ENCODE measurements at places on chromosomes 4 and X. TPM values are rescaled to one million over a fixed set of nuclear protein-coding genes. Genes with fewer than 3 reads are reported as not detected.

- no peak for DNase-seq
Measured at GRCh38 chrX:100405424-100405823, 4.6 kb downstream of the PCDH19 start.

DNA sequence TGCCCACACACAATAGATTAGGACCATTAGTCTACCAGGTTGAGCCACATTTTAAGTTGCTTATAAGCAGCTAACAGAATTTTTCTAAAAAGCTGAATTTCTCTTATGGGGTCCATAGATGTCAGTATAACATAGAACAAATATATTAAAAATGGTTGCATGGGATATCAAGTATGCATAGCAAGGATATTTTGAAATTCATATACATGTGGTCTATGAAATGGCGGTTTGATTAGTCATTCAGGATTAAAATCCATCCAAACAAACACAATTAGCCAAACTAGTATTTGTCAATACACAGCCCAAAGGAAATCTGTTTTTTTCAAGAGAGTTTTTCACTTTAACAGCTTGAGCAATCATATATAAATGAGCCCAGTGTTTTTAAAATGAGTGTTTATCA, 33.5 kb upstream of the AMOT start:
- no peak for DNase-seq

DNA sequence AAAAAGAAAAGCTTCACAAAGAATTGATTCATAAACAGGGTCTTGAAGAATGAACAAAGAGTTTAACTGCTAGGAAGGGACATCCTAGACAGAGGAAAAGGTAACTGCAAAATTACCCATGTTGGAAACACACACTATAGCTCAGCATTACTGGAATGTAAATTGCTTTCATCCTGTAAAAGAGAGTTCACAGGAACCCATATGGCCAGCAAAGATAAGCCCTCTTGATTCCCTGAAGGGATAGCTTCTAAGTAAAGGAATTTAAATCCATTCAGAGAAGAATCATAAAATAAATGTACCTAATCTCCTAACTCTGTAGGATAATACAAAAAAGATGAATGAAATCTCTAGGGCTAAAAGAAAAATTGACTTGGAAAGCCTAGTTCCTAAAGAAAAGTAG, 107.1 kb upstream of the INTU start:
- DNase-seq, result no peak

DNA sequence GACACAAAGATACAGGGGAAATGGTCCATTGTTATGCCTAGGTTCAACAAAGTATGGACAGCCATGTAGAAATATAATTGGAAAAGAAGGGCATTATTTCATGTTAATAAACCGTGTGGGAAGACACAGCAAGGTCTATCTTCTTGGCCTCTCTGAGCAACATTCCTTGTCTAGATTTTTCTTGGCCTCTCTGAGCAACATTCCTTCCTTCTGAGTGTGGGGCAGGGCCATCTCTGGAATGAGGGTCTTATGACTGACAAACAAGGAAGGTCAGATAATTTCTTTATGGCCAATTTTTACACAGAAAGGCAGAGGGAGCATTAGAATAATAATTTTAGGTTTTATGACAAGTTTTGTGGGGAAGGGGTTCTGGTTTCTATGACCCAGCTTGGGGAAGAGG, 24.3 kb upstream of the MAOA start:
- DNase-seq, result no peak

- DNase-seq, result peak; percentile 89
Measured at GRCh38 chr4:5040856-5041620, 10.2 kb upstream of the STK32B start.

DNA sequence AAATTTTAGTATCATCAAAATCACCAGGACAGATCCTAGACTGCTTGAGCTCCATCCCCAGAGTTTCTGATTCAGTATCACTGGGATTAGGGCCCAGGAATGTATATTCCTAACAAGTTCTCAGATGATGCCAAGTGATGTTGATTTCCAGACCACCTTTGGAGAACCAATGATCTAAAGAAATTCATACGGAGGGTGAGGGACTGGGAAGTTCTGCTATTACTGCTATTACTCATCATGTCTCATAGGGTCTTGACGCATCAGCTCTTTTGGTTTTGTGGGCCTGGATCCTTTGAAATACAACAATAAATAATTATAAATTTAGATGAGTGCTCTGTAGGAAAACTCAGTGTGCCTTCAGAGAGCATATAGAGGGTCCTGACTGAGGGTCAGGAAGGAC, 59.8 kb upstream of the LGI2 start:
- DNase-seq, result no peak

DNA sequence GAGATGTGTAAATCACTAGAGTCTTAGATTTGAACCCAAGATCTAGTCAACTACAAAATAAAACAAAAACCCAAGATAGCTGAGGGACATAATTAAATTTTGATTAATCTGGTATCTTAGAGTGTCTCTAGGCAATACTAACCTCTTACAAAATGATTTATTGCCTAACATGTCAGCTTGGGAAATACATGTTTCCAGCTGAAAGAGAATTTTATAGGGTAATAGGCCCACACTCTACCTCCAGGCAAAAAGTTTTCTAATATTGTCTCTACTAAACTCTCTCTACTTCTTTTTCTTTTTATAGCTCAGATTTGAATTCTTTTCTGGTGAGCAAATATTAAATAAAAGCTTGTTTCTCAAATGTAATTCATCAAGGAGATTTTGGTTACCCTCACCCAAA, 263.2 kb downstream of the IL15 start:
- DNase-seq, result peak; percentile 42

DNA sequence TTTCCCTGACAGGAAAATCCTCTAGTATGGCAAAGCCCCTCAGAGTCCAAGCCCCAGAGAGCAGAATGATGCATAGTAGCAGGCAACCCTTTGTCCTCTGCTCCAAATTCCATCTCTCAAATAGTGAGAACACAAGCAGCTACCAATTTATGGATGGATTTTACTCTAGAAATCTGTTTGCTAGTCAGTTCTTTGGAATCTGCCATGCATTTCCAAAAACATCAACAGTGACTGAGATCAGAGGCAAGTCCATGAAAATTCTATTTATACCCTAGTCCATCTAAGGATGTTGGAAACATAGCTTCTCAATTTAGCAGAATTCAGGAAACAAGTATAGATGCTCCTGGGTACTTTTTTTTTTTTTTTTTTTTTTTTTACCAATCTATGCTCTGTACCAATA, 10.0 kb upstream of the CC2D2A start:
- no peak for DNase-seq

DNA sequence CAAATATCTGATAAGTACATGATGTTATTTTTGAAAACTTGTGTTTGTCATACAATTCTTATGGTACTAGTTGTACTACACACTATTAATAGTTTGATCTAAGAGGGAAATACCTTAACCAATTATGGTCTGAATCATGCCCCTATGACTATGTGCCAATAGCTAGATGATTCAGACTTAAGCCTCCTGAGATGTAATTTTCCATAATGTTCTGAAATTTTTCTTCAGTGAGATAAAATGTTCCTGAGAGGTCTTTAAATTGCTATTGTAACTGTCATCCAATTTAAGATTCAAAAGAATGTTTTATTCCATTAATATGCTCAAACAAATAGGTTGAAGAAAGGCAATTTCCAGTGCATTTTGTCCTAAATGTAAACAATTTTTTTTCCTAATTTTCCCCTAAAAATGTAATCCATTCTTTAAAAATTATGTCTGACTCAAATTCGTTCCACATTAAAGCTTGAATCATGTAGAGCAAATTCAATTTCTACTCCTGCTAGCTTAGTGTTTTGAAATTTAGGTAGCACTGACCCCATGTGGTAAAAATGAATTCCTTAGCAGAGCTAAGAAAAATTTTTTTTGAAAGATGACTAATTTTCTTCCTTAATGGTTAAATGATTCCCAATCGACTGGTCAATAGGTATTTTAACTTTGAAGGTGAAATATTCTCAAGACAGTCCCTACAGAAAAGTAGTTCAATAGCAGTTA, 49.1 kb downstream of the APOOL start:
- DNase-seq, result peak; percentile 59

DNA sequence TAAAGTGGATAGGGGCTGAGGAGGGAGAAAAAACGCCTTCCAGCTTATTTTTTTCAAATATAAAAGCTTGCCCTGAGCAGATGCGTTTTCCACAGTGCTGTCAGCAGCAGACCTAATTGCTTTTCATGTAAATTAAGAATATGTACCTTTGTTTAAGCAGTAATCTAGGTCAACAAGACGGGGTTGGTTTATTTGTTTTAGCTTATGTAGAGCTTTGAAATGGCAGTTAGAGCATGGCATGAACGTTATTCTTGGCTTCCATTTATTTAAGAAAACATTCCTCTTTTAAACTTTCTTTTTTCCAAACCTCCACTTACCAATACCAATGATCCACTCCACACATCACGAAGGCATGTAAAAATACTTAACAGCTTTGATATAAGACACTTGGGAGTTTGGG, 220.3 kb upstream of the TENM3 start:
- no peak for DNase-seq

GRID2 gene
- total RNA-seq, result not detected

HPSE gene
- 0.43 TPM for total RNA-seq

PHOX2B gene
- total RNA-seq, result not detected

NPFFR2 gene
- 0.32 TPM for total RNA-seq

UGT2B7 gene
- total RNA-seq, result not detected

EMCN gene
- not detected for total RNA-seq

Data from fibroblast of villous mesenchyme (primary cell).